ENCODE measurements at places on chromosomes 12 and 14.
A peak's percentile ranks its signal among the peaks of the same experiment; 100 is the strongest.

- no peak for DNase-seq
Observed at GRCh38 chr12:10372559-10372958, 17.3 kb downstream of the KLRK1 start.

- DNase-seq, result no peak
Observed at GRCh38 chr14:32710731-32711680, 227.7 kb upstream of the NPAS3 start.

DNA sequence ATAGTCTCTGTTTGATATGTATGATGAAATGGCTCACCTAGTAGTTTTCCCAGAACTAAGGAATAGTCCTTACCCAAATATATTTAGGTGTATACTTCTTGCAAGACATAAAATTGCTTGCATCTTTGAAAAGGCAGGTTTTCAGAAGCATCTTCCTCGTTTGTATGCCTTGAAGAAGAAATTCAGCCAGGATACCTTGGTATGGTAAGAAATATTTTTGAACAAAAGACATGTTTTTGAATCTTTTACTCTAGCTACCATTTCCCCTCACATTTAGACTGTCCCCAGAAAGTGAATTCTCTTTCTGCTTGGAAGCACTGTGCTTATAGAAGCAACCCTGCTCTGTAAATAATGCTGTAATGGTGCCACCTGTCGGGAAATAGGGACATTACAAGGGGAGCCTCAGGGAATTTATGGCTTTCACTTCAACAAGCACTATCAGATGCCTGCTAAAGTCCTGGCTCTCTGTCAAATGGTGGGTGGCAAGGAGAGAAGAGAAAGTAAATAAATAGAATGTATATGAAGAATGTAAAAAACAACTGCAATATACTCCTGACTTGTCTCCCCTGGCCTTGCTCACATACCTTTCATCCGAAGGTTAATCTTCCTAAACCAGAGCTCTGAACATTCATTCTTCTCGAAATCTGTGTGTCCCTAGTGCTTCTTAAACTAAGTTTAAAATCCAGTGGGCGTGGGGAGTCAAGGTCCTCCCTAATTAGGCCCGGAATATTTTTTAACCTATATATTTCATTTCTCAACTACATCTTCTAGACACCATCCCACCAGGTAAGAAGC, 6.1 kb downstream of the CCDC184 start:
- peak; percentile 48 for DNase-seq

- DNase-seq, result no peak
Observed at GRCh38 chr12:9064815-9065606, 50.7 kb downstream of the A2M start.

- DNase-seq, result no peak
Observed at GRCh38 chr12:78392918-78393317, 471.7 kb upstream of the SYT1 start.

DNA sequence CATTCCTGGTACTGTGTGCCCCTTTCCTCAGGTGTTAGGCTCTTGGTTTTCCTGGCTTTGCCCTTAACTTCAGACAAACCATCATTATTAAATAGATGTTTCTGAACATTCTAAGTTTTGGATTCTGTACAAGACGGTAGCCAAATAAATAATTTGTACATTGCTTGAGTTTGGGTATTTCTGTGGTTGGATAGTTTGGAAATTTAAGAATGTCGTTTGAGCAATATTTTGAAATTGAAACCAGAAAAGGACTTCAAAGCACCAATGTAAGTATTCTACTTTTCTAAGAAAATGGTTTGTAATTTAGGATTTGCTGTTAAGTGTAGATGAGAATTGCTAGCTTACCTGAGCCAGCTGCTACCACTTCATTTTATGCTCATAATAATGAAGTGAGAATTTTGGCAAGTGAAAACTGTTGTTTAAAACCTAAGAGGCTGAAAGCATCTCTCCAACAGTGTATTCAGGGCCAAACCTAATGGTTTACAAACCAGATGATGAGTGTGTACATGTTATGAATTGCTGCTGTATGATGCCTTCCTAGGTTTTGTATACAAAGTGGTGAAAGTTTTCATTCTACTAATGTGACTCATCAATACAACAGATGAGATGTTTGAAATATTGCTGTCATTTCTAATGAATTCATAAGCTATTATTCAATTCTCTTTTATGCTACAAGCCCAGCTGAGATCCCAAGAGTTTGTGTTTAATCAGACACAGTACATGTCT, 181.5 kb upstream of the PRKD1 start:
- DNase-seq, result no peak

- no peak for DNase-seq
Observed at GRCh38 chr12:116368196-116369194, 91.0 kb upstream of the MED13L start.

All from dorsolateral prefrontal cortex (tissue), 122 donors.